ENCODE measurements at places on chromosomes 3 and 15. TPM values are rescaled to one million over a fixed set of nuclear protein-coding genes. Genes with fewer than 3 reads are reported as not detected.

DNA sequence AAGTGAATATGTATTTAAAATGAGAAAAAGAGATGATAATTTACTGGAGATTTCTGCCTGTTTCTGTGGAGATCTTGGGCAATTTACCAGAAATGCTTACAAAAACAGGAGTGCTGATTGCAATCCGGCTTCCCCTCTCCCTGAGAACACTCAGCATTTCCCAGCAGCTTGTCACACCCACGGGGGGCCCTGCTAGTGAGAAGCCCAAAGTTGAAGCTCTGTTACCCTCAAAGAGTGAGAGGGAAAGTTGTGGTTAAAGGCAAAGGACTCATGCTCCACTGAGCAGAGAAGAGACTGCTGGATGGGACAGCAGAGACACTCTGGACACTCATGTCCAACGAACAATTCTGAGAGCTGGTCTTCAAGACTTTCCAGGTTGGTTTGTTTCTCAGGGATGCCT is 2.9 kb downstream of the MCTP2 start:
- H3K36me3 ChIP-seq: no peaks in the 10 kb centered on the region
- H3K27ac ChIP-seq: no peak overlapping the region
- no peak for DNase-seq
- no peak overlapping the region for H3K4me3 ChIP-seq
- H3K27me3 ChIP-seq: no peaks in the 10 kb centered on the region

- no peaks in the 10 kb centered on the region for H3K27me3 ChIP-seq
- no peaks in the 10 kb centered on the region for H3K4me1 ChIP-seq
- no peak for DNase-seq
- no peaks in the 10 kb centered on the region for H3K36me3 ChIP-seq
Observed at GRCh38 chr3:157300981-157301663, 135.5 kb upstream of the PTX3 start.

GRCh38 chr3:12578742-12579141 is 21.9 kb downstream of the MKRN2 start:
- H3K27ac ChIP-seq: no peak overlapping the region
- H3K4me3 ChIP-seq: no peak overlapping the region
- no peak for DNase-seq
- H3K36me3 ChIP-seq: peaks cover 62% of the 10 kb centered on the region
- H3K27me3 ChIP-seq: no peaks in the 10 kb centered on the region

DNA sequence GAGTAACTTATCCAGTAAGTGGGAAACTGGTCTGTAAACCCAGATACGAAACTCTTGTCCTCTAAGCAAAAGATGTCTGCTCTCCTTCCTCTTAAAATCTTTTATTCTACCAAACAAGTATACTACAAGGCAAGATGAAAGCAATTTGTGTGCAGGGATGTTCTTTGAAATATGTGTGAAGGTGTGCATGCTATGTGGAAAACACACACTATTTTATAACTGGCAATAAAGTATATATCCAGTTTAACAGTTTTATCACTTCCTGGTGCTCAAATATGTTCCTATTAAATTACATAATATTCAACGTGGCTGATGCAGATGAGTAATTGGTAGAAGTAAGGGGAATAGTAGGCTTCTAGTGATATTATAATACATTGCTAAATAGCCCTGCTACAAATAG is 566.5 kb downstream of the ROBO2 start:
- peak; percentile 41 for DNase-seq
- peak overlapping the region; percentile 87 for H3K27ac ChIP-seq
- peaks cover 31% of the 10 kb centered on the region for H3K4me1 ChIP-seq
- no peak overlapping the region for H3K4me3 ChIP-seq
- no peaks in the 10 kb centered on the region for H3K36me3 ChIP-seq
- no peaks in the 10 kb centered on the region for H3K27me3 ChIP-seq

DNA sequence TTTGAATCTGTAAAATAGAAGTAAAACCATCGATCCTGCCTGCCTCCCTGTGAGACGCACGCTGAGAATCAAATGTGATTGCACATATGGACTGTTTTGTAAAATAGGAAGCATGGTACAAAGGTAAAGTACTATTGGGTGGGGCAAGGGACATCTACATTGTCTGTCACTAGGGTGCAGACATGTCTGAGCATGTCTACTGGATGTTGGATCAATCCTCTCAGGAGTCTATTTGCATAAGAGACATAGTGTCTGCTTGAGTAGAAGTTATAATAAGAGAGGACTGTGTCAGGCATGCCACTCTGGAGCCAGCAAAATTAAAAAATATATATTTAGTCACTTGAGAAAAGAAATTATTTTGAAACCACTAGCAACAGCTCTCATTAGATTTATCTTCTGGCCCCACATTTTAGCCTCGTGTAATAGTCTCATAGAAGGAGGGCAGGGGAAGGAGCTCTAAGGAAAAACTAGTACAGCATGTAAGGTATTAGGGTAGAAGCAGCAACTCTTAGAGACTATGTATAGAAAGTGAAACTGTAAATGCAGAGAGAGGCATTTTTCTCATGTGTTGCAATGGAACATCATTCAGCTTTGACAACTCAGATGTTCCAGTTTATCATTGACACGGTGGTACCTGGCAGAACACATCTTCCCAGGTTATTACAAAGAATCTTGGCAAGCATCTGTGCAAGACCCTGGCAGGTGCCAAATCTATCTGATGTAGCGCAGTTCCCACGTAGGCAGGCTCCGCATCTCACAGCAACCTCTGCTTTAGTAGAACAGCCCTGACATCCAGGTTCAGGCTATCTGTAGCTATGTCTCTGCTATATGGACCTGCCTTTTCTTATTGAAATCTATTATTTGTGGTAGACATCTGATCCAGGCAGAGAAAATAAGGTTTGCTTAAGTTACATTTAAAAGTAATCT is 85.2 kb upstream of the CHL1 start:
- H3K27ac ChIP-seq: no peak overlapping the region
- no peak for DNase-seq
- H3K4me3 ChIP-seq: no peak overlapping the region
- H3K36me3 ChIP-seq: no peaks in the 10 kb centered on the region
- no peaks in the 10 kb centered on the region for H3K27me3 ChIP-seq
- no peaks in the 10 kb centered on the region for H3K4me1 ChIP-seq

DNA sequence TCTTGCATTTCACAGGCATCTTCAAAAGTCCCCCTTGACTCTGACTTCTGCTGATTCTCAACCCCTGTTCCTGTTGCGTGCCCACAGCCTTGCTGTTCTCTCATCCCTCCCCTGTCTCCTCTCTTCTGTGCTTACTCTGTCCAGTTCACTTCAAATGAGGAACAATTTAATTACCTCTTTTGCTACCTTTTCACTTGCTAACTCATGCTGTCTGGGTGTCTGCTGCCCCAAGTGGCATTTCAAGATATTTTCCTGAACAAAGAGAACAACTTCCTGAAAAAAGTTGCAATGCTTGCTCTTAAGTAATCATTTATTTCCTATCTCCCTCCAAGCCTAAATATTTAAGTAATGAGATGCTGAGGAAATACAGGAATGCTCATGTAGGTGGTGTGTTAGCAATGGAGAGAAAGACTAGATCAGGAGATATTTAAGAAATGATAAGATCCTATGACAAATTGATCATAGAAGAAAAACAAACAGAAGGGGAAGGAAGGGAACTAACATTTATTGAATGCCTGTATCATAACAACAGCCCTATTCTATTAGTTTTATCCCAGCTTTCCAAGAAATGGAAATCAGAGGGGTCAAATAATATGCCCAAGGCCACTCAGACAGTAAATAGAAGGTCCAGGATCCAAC is 42.2 kb downstream of the SV2B start:
- DNase-seq: peak; percentile 31
- H3K27me3 ChIP-seq: peaks cover 51% of the 10 kb centered on the region
- H3K36me3 ChIP-seq: no peaks in the 10 kb centered on the region
- no peaks in the 10 kb centered on the region for H3K4me1 ChIP-seq

DNA sequence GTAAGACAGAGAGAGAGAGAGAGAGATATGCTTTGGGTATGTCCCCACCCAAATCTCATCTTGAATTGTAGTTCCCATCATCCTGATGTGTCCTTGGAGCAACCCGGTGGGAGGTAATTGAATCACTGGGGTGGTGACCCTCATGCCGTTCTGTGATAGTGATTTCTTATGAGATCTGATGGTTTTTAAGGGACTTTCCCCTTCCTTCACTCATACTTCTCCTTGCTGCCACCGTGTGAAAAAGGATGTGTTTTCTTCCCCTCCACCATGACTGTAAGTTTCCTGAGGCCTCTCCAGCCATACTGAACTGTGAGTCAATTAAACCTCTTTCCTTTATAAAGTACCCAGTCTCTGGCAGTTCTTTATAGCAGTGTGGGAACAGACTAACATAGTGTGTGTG is 60.3 kb downstream of the EOMES start:
- no peak overlapping the region for H3K4me3 ChIP-seq
- no peak overlapping the region for H3K27ac ChIP-seq
- DNase-seq: no peak
- H3K27me3 ChIP-seq: no peaks in the 10 kb centered on the region

Gene JMJD7
- total RNA-seq: 13.7 TPM

Gene ASB14
- not detected for total RNA-seq

Gene PLCB2
- 1.3 TPM for total RNA-seq

Gene SPATA12
- 0.47 TPM for total RNA-seq

Data from PC-3 (cell line).